Activated naive CD8-positive, alpha-beta T cell treated with anti-CD3 and anti-CD28 coated beads, Interleukin-2, amount 10 ng/mL, durations not matched to agents 7 days and 5 days (primary cell): ENCODE measurements at places on chromosomes 12 and 14. TPM values are rescaled to one million over a fixed set of nuclear protein-coding genes. Genes with fewer than 3 reads are reported as not detected.

PXN gene
- 89.0 TPM for total RNA-seq

- DNase-seq = no peak
Measured at GRCh38 chr12:57579677-57580465, 11.1 kb upstream of the PIP4K2C start.

HOTAIR gene
- total RNA-seq = not detected

DNA sequence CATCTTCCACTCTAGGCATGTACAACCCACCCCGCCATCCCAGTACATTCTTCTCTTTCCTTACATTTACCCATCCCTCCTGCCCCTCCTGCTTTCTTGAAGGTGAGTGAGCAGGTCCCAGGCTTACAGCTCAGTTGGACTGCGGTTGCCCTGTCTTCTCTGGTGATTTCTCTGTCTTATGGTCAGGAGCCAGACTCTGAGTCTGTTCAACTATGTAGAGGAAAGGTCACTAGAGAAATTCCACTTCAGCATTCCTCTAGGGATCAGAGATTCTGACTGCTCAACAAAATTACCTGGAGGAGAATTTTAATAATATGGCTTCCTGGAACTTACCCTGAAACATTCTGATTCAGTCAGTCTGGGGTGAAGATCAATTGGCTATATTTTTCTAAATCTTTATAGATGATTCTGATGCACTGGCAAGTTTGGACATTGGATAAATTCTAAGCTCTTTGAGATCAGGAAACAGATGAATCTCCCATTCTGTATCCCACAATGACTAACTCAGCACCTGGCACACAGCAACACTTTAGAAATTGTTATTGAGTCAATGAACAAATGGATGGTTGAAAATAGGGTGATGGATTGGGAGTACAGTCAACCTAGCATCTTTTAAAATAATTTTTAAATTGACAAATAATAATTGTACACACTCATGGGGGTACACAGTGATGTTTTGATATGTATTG is 128.6 kb upstream of the HIF1A start:
- DNase-seq = no peak

DNA sequence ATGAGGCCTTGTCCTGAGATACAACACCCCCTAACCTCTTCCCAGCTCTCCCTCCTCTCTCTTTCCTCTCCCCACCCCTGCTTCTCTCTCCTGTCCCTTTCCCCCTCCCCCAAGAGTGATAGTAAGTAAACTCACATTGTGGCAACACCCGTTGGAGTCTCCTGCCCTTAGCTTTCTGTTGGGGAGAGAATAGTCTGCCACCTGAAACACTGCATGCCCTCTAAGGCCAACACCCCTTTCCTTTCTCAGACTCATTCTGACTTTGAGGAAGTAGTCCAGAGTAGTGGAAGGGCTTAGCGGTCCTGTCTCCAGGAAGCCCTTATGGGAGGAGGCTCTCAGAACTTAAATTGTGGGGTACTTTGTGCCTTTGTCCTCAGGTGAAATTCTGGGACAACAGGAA is 95.2 kb downstream of the PRKCH start:
- no peak for DNase-seq

GRCh38 chr12:66852765-66853164 is 173.9 kb upstream of the GRIP1 start:
- DNase-seq = no peak

RTL1 gene
- total RNA-seq = not detected

DNA sequence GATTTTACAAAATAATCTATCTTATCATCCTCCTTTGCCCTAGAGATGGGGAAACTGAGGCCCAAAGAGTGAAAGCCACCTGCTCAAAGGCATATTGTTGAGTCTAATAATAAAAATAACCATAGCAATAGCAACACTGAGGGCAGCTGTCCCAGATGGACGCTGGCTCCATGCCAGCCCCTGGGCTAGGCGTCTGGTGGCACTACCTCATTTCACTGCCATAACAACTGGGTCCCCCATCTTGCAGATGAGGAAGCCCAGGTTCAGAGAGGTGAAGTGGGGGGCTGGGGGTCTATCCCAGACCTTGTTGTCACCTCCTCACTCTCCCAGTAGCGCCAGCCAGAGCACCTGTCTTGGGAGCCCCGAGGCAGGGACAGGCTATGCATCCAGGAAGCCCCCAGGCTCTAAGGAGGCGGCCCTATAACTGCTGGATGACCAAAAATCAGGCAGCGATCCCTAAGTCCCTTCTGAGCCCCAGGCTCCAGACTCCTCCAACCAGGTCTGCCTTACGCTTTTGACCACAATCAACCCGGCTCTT is 12.8 kb downstream of the BDKRB2 start:
- DNase-seq = no peak

DNA sequence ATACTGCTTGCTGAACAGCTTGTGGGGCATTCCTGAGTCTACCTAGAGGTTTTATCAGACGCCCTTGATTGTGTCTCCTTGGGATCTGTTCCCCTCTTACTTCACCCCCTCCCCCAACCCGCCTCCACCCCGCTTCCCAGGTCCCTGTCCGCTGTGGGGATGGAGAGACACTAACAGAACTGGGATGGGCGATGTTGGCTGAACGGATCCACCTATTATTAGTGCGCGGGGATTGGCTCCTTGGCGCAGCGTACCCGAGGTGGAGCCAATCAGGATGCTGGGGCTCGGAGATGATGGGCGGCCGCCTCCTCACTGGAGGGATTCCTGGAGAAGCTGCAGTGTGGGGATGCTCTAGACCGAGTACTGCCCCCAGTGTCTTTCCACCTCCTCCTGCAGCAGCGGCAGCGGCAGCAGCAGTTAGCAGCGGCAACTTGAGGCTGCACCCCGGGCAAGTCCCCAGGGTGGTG is at the start of gene SYT1:
TSS of gene SYT1 (plus strand) at position 372 of the 467 bp plus-strand sequence.
- no peak for DNase-seq

GRCh38 chr14:68961781-68962584 is 17.1 kb downstream of the ACTN1 start:
- DNase-seq = no peak

GRCh38 chr12:120886199-120887018 is 17.7 kb downstream of the SPPL3 start:
- DNase-seq = no peak

- no peak for DNase-seq
Measured at GRCh38 chr12:59578254-59578653, 17.6 kb upstream of the SLC16A7 start.

DNA sequence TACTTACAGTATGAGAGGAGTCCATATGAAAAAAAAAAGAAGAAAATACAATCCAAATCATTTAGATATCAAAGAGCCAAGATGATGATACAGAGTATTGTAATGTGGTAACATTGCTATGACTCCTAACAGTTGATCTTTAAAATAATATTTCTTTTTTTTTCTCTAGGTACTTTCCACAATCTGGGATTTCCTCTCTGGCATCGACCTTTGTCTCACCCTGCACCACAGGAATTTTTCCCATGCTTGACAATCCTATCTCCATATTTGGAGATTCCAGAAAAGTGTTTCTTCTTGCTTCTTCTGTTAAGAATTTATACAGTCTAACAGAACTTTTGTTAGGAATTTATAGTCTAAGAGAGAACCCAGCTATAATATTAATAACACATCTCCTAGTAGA is 184.4 kb downstream of the ITPR2 start:
- no peak for DNase-seq

GPR132 gene
- total RNA-seq = 46.6 TPM

CLEC2A gene
- total RNA-seq = not detected

- no peak for DNase-seq
Measured at GRCh38 chr12:47308672-47309071, 228.9 kb upstream of the AMIGO2 start.

KRT75 gene
- not detected for total RNA-seq

SLC10A1 gene
- not detected for total RNA-seq

DNAI7 gene
- not detected for total RNA-seq

DNA sequence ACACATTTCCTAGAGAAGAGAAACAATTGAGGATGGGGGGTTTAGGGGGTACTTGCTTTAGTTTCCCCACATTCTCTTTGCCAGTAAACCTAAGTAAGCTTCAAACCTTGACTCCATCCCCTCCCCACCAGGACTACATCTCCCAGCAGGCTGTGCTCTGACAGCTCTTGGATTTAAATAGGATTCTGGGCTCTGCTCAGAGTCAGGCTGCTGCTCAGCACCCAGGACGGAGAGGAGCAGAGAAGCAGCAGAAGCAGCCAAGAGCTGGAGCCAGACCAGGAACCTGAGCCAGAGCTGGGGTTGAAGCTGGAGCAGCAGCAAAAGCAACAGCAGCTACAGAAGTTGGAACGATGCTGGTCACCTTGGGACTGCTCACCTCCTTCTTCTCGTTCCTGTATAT is 20.6 kb downstream of the RDH12 start:
- DNase-seq = no peak

DNA sequence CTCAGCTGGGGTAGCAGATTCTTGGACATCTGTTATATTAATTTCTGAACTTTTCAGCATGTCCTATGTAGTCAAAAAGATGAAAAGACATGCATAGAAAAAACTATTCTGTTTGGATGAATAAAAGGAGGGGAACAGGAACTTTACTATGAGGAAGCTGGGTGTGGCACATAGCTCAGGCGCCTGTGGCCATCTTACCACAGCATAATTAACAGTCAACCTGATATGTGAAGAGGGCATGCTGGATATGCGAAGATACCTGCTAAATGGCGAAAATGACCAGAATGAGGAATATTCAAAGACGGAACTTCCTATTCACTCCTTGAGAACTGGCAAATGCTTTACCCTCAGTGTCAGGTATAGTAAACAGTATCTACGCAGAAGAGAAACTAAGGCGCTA is 18.4 kb downstream of the SETD3 start:
- DNase-seq = no peak

DNA sequence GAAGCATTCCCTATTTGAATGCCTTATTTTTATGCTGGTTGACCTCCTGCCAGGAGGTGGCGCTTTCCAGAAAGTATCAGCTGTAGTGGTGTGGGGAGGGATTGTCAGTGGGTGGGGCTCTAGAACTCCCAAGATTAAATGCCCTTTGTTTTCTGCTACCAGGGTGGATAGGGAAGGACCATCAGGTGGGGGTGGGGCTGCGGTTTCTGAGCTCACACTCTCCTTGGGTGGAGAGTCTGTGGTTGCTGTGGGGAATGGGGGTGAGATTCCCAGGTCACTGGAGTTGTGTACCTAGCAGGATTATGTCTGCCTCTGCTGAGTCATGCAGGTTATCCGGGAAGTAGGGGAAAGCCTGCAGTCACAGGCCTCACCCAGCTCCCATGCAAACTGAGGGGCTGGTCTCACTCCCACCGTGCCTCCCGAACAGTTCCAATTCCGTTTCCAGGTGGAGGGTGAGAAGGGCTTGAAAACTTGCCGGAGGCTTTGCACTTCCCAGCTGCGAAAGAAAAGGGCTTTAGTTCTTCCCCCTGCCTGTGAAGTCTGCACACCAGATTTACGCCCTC is 68.3 kb downstream of the ALG10B start:
- no peak for DNase-seq

SMIM41 gene
- total RNA-seq = not detected

- DNase-seq = no peak
Measured at GRCh38 chr12:57130941-57131340, 2.7 kb downstream of the LRP1 start.
